Effector CD8-positive, alpha-beta T cell (primary cell): ENCODE measurements at places on chromosomes 11 and 22.

DNA sequence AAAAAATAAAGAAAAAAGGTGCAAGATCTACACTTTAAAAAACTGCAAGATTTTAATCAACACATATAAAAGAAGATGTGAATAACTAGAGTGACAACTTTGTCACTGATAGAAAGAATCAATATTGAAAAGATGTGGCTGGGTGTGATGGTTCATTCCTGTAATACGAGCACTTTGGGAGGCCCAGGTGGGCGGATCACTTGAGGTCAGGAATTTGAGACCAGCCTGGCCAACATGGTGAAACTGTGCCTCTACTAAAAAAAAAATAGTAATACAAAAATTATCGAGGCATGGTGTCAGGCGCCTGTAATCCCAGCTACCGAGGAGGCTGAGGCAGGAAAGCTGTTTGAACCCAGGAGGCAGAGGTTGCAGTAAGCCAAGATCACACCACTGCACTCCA is 21.0 kb upstream of the FBLN1 start:
- DNase-seq: no peak

DNA sequence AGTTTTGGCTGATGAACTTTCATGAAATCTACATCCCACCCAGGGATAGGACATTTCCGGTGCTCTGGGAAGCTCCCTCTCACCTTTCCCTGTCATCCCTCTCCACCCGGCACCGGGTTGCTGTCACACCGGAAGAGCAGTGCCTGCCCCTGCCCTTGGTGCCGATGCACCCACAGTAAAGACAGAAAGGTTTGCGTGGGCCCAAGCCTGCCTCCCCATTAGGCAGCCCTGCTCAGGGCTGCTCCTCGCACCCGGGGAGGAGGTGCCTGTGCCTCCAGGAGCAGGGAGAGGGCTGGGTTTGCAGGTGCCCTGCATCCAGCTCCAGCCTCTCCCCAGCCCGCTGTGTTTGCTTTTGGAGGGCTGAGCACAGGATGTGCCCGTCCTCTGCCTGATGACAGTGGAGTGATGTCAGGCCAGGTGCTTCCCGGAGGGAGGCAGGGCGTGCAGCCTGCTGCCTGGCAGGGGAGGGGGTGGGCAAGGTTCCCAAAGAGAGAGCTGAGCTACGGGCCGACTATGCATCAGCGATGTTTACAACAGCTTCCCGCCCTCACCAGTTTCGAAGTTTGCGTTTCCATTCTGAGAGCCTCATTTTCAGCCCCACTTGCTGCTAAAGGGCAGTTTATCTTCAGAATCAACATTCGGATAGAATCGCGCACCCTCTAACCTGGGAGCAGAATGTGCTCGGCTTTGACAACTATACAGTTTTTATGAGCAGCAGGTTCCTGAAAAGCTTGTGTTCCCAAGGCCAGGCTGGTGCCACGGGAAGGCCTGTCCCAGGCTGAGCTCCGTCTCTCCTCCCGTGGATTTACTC is 83.2 kb upstream of the CLDN5 start:
- no peak for DNase-seq

- no peak for DNase-seq
Measured at GRCh38 chr11:70952191-70952590, 300.2 kb downstream of the SHANK2 start.

GRCh38 chr11:124541204-124541603 is 2.2 kb downstream of the OR8B12 start:
- DNase-seq: no peak

GRCh38 chr11:14622223-14622954 is 21.2 kb upstream of the PDE3B start:
- DNase-seq: no peak

DNA sequence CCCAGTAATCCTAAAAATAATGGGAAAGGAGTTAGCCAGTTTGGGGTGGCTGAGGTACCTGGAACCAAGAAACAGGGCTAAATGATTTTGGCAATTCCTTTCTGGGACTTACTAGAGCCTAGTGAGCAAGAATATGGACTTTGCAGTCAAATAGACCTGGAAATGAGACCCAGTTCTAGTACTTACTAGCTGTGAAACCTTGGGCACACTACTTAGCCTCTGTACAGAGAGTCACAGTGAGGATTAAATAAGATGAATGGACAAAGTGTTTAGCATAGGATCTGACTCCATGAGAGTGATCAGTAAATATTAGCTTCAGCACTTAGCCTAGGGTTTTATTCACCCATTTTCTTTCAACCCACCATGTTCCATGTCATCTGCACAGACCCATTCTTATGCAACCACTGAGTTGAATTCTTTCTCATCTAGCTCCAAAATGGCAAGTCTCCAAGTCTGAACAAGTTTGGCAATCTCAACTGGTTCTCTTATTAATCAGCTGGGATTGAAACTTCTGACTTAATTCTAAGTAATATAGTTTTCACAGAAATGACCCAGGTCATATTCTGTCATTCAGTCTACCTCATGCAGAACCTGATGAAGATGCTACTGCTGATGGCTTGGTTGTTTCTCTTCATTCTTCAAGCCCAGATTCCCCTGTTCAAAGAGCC is 15.0 kb upstream of the SORL1 start:
- DNase-seq: no peak

- no peak for DNase-seq
Measured at GRCh38 chr11:105861225-105861624, 160.8 kb downstream of the MSANTD4 start.

DNA sequence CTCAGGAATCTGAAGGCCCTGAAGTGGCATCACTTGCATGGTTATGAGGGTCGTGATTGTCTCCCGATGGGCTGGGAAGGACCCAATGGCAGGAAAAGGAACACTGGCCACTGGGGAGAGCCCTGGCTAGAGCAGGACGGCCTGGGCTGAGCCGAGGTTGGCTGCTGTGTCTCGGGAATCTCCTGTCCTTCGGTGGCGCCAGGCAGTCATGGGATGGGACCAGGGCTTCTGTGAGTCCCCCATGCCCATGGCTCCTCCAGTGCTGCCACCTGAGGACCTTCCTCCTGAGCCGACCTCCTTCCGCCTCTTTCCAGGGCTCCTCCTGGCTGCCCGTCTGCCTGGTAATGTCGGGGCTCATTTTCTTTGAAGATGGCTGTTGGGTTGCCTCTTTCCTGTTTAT is 1394.0 kb downstream of the BRD1 start:
- DNase-seq: no peak

- no peak for DNase-seq
Measured at GRCh38 chr11:75579841-75580240, 17.8 kb downstream of the SERPINH1 start.

GRCh38 chr11:126363706-126364248 is 8.3 kb downstream of the ST3GAL4 start:
- no peak for DNase-seq

GRCh38 chr11:16114978-16115871 is 241.1 kb downstream of the SOX6 start:
- no peak for DNase-seq

GRCh38 chr11:4074266-4074665 is 20.3 kb upstream of the RRM1 start:
- no peak for DNase-seq

DNA sequence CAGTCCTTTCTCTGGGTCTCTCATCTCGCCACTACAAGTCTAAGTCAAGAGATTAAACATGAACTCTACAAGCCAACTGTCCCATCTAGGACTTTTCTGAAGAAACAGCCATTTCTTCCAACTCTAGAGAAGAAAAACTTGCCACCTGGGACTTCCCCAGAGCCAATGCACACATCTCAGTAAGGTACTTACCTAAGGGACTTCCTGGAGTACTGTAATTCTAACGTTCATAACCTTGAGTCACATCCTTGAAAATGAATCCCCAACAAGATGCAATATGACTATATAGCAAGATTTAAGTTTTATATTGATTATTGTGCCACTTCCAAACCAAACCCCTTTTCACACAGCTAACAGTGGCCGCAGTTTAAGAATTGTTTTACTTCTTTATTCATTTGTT is 11.9 kb upstream of the ISX start:
- DNase-seq: no peak

GRCh38 chr11:124657904-124658303 is 15.6 kb downstream of the SIAE start:
- DNase-seq: no peak

DNA sequence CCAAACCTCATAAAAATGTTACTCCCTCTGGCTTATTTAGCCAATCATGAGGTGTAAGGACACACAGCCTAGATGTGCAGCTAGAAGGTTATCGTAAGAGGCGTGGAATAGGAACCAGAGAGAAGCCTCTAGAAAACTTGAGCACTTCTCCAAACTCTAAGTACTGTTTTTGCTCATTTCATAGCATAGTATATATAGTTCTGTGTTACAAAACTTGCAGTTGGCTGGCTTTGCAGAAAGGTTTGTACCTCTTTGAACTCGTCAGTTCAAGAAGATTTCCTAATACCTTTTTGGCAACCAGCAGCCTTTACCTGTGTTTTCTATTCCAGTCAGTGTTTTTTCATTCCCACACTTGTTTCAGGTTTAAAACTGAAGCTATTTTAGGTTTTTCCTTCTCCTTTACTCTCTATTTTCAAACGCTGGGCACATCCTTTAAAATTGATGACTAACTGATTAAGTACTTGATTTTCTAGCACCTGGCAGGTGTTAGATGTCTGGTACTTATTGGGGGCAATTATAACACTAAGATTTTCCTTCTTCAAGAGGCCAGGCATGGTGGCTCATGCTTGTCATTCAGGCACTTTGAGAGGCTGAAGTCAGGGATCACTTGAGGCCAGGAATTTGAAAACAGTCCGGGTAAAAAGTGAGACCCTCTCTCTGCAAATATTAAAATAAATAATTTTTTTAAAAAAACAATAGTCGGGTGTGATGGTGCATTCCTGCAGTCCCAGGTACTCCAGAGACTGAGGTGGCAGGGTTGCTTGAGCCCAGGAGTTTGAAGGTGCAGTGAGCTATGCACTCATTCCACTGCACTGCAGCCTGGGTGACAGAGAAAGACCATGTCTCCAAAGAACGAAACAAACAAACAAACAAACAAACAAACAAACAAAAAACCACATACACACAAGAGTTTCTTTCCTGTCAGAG is 125.2 kb downstream of the LRRC4C start:
- no peak for DNase-seq

GRCh38 chr11:46914363-46914762 is 4.0 kb downstream of the LRP4 start:
- no peak for DNase-seq

GRCh38 chr22:24066865-24067264 is 55.8 kb downstream of the CABIN1 start:
- no peak for DNase-seq

GRCh38 chr11:33687733-33688479 is 12.7 kb downstream of the C11orf91 start:
- DNase-seq: no peak

DNA sequence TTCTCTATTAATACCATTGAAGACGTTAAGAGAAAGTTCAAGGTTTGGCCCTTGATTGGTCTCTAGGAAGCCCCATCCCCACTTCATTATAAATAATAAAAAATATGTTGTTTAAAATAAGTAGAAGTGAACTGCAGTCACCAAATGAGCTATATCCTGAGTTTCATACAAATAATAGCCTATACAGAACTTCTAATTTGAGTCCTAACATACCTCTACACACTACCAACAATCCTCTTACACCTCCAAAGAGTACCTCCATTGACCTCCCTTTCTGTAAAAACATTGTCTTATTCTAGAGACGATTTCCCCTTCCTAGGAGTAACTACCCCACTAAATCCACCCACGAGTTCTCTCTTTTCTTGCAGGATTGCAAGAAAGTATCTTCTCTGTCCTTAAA is 7.2 kb upstream of the HBD start:
- DNase-seq: no peak

- DNase-seq: no peak
Measured at GRCh38 chr11:129917231-129917630, 21.9 kb upstream of the NFRKB start.

- DNase-seq: peak; percentile 71
Measured at GRCh38 chr11:17504330-17505107, 27.9 kb upstream of the ABCC8 start.

GRCh38 chr11:64970731-64971151 is 1.2 kb downstream of the MAJIN start:
- no peak for DNase-seq

DNA sequence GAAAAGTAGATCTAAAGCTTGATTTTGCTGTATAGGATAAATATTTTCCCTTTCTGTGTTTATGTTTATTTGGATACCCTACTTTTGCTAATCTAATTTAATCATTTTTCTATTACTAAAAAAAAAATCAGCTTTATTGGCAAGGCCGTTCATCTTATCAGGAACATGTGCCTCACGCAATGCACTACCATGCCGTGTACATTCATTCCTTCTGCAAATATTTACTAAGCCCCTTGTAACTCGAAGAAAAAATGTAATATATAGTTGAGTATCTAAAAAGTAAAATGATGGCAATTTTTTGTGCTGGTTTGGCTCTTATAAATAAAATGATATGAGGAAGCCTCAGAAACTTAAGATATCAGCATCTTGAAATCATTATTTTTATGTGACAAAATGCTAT is 8.9 kb downstream of the UVRAG start:
- no peak for DNase-seq

- no peak for DNase-seq
Measured at GRCh38 chr11:65311170-65311678, 3.4 kb upstream of the CDC42EP2 start.

GRCh38 chr11:108944471-108945178 is 279.8 kb downstream of the DDX10 start:
- no peak for DNase-seq

DNA sequence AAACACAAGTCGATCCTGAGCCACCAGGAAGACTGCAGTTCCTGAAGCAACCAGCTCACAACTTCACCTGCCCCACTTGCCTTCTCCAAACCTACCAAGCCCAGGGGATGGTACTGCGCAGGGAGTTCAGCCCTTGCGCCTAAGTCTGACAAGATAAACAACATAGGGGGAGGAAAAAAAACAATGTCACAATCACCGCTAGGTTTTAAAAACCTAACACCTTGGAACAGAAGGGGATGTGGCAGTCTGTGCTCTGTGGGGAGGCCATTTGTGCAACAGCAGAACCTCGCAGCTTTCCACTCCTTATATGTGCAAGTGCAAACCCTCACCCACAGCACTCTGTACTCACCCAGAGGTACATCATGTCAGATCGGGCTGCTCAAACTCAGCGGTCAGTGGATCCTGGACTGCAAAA is 134.2 kb downstream of the RBFOX2 start:
- DNase-seq: no peak

DNA sequence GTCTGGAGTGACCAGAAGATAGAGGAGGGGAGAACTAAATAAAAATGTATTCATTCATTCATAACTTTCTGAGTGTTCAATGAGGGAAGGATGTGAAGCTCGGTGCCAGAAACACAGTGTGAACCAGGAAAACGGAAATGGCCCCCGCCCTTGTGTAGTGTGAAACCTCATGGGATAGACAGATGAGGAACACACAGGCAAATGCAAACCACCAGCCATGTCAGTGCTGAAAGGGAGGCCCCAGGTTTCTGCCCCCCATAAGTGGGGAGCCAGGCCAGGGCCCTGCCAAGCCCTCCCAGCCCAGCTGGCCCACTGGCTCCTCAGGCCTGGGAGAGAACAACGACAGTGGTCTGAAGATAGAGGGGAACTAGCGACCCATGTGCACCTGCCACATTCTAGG is 30.5 kb downstream of the LARGE1 start:
- DNase-seq: no peak

GRCh38 chr11:12667646-12668045 is 6.6 kb upstream of the TEAD1 start:
- DNase-seq: no peak

- no peak for DNase-seq
Measured at GRCh38 chr11:88363648-88364065, 26.1 kb upstream of the CTSC start.
